ENCODE measurements at places on chromosomes 7 and 10.

GRCh38 chr10:116879817-116880216, 30.5 kb downstream of the ENO4 start:
- DNase-seq: no peak

- no peak for DNase-seq
Observed at GRCh38 chr10:70782746-70783680, 2.2 kb downstream of the TBATA start.

DNA sequence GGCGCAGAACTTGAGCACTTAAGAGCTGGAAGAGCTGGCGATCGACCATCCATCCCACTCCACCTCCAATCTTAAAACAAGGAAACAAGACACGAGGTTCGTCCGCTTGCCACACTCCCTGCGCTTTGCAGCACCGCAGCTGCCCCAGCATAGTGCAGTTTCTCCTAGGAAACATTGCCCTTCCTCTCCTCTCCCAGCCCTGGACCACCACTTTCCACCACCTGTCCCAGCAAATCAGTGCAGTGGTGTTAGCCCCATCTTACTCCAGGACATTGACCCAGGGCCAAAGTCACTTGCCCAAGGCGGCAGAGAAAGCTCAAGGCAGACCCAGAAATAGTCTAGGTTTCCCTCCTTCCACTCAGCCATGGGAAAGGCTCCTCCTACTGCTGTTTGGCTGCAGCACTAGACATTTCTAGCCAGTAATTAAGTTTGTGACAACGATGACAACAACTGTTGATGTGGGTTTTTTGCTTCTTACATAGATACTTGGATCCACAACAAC, 1.5 kb upstream of the PARD3 start:
- DNase-seq: no peak

GRCh38 chr10:67521546-67521945, 174.4 kb downstream of the CTNNA3 start:
- no peak for DNase-seq

GRCh38 chr10:119120413-119120867, 16.5 kb downstream of the DENND10 start:
- DNase-seq: no peak

- no peak for DNase-seq
Observed at GRCh38 chr10:98852686-98853085, 383.0 kb downstream of the HPSE2 start.

- no peak for DNase-seq
Observed at GRCh38 chr10:13788711-13789447, 202.1 kb downstream of the PRPF18 start.

DNA sequence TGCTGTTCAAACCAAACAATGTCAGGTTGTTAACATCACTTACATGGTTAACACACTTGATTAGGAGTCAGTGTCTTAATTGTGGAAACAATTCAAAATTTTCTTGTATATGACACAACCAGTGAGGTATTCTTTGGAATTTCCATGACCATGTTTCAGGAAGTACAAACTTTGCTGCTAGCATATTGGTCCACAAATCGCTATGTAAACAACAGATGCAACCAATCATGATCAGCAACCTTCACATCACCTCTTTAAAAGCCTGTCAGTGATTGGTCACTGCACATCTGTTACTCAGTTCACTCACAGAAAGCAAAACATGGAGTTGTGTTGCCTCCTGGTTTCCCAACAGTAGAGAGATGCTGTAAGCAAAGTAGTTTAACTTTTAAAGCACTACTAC, 108.9 kb upstream of the FAM3C start:
- no peak for DNase-seq

- DNase-seq: no peak
Observed at GRCh38 chr7:134184767-134185166, 57.6 kb downstream of the LRGUK start.

GRCh38 chr10:131264110-131264788, 47.3 kb downstream of the TCERG1L start:
- no peak for DNase-seq

GRCh38 chr10:110864662-110865140, 7.0 kb upstream of the PDCD4 start:
- no peak for DNase-seq

GRCh38 chr7:113093561-113093960, 6.9 kb upstream of the GPR85 start:
- DNase-seq: no peak

- DNase-seq: no peak
Observed at GRCh38 chr10:32446536-32447406, 831 bp downstream of the CCDC7 start.

DNA sequence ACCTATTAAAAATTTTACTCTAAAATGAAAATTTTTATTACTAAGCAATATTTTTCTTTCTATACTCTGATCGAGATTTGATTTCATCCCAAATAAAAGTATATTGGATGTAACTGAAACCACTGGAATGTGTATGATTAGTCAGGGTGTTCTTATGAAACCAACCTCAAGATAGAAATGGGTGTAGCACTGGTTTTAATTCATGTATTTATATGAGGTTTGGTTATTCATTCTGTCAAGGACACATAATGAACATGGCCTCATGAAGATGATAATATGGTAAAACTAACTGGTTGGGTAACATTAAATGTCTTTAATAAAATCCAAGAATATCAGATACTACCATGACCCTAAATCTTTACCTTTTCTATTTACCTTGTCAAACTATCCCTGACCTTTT, 197.7 kb downstream of the SEMA3A start:
- no peak for DNase-seq

DNA sequence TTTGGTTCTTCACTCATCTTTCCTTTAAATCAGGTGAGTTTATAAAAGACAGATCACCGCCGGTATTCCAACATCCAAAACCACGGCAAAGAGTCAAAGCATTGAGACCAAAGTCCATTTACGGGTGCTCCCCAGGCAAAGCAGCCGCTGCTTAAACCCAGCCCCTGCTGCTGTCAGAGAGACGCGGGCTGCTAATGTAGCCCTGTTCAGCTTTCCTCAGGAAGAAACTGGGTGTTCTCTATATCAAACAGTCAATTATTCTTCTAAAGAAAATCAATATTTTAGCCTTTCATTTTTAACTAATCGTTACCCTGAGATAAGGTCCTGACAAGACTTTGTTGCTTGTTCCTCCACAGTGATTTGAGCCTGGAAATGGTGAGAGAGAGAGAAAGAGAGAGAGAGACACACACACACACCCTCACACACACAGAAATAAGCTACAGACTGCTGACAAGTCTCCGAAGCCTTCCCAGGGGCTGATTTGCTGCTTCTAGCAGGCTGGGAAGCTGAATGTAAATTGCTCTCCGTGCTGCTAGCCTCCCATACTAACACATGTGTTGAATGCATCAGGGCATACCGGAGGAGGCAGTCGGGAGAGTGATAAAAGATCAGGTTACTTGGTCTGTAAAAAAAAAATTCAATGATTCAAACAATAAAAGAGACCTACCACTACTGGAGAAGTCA, 183.0 kb upstream of the ANK3 start:
- DNase-seq: peak; percentile 30

DNA sequence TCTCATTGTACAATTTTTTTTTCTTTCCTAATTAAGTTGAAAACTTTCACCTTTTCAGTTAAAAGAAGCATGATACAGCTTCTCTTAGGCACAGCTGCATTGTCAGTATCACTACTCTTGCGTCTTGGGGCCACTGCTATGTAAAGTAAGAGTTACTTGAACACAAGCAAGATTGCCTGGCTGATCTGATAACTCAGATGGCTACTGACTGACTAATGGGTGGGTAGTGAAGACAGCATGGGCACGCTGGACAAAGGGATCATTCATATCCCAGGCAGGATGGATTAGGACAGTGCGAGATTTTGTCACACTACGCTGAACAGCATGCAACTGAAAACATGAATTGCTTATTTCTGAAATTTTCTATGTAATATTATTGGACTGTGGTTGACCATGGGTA, 11.6 kb upstream of the ADAMTS14 start:
- DNase-seq: no peak

DNA sequence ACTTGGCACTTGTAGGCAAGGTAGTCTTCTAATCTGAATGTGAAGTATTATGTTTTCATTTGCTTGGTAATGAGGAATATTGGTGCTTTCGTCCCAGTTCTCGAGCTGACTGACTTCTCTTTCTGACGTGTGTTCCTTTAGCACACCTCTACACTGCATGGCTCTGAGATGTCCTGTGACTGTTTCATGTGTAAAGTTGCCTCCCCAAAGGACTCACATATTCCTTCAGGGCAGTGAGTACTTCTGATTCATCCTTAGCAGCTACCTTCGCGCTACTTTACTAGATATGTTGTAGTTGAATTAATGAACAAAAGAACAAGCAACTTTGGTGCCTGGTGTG, 113.7 kb downstream of the EGFR start:
- no peak for DNase-seq

DNA sequence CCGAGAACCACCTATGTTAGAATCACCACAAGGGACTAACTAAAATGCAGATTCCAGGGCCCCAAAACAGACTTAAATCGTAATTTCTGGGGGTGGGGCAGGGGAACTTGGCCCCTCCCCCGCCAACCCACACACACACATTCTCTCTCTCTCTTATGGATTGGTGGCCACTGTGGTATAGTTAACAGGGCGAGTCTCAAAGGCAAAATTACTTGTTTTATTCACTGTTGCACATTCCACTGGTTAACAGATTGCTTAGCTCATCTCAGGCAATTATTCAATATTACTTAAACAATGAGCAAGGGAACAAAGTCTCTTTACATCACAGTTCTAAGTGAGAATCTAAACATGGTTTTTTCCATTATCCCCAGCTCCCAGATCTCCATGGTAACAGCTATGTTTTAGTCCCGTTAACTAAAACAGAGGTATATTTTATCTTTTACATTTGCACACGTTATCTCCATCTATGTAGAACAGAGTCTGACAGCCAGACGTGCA, 38.5 kb downstream of the IGF2BP3 start:
- no peak for DNase-seq

DNA sequence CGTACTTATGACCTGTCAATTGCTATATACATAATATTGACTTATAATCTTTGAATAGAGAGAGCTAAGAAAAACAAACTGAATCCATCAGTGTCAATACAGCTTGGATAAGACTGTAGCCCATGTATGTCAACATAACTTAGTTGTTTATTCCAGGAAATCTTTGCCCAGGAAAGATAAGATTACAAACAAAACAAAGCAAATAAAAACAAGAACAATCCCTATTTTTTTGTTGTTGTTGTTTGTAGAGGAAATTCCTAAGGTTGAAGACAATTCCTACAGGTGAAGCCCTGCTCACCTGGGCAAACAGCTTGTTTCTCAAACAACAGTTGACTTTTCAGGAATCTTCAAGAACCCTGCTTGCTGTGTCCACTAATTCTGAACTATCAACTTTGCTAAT, 76.0 kb downstream of the HYCC1 start:
- DNase-seq: no peak

GRCh38 chr7:50314836-50315592, 10.5 kb downstream of the IKZF1 start:
- no peak for DNase-seq

GRCh38 chr10:110664483-110665420, 20.6 kb downstream of the RBM20 start:
- DNase-seq: no peak

- no peak for DNase-seq
Observed at GRCh38 chr7:101129603-101130117, 2.8 kb downstream of the SERPINE1 start.

- no peak for DNase-seq
Observed at GRCh38 chr7:28890137-28890536, 68.0 kb downstream of the TRIL start.

- DNase-seq: no peak
Observed at GRCh38 chr7:147968046-147968610, 622.4 kb upstream of the C7orf33 start.

- no peak for DNase-seq
Observed at GRCh38 chr10:95835149-95835860, 72.5 kb upstream of the CC2D2B start.

DNA sequence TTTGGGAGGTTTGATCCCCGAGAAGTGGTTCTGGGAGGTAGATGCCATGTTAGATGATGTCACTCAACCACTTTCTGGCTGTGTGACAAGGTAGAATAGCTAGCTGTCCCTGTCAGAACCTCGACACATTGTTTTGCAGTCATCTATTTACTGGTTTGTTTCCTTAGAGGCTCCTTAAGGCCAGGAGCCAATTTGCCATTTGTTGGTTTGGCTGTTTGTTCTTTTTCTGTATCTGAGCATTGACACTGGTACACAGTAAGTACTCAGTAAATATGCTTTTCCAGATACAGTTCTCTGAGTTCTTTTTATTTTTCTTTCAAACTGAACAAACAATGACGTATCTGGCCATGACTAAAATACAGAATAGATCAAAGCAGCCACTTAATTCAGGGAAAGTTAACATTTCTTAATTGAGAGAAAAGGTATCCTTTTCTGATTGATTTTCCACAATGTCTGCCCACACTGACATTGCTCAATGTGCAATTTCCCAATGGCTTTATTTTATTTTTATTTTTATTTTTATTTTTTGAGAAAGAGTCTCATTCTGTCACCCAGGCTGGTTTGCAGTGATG, 121.6 kb downstream of the SPAG6 start:
- DNase-seq: no peak

DNA sequence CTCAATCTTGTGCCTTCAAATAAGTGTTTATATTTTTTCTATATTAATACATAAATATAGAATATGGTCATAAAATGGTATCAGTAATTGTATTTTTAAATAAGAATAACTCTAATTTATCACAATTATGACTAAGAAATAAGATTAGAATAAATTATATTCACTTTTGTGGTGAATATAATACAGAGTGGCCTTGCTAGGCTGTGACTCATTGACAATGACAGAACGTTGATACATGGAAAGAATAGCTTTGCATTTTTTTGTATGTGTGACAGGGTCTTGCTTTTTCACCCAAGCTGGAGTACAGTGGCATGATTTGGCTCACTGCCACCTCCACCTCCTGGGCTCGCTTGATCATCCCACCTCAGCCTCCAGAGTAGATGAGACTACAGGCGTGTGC, 47.8 kb upstream of the PCLO start:
- no peak for DNase-seq

DNA sequence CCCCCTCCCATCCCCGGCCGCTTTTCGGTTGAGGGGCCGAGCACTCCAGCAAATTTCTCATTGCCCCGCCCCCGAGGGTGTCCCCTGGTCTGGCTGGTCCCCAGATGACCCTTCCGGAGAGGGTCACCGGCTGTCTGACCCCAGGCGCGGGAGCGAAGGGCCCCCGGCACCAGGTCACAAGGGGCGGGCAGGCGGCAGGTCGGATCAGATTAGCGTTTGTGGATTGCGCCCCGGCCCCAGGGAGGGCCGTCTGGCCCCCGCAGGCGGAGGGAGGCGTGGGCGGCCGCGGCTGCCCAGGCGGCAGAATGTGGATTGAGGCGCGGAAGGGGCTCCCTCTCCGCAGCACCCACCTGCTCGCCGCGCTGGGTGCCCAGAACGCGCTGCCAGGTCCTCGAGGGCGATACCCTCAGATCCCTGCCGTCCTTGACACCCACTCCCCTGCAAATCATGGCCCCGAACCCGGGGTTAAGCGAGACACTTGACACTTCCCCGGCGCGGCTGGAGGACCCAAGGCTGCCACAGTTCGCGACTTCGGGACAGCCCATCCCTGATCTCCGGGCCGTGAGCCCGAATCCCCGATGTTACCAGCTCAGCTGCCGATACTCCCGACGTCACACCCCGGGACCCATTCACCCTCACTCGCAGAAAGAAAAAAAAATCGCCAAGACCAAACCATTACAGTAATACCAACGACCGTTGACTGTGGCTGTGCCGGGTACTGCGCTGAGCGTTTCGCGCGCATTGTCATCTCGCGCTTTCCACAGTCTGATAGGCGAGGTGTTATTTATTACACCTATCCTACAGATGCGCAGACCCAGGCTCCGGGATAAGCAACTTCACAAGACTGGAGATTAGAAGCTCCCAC, 953 bp downstream of the NODAL start:
- DNase-seq: no peak

GRCh38 chr10:37703114-37703513, 154.3 kb downstream of the ZNF248 start:
- no peak for DNase-seq

Measured in brain pericyte (primary cell).